ENCODE measurements at places on chromosomes 11 and 22. TPM values are rescaled to one million over a fixed set of nuclear protein-coding genes. Genes with fewer than 3 reads are reported as not detected.

DNA sequence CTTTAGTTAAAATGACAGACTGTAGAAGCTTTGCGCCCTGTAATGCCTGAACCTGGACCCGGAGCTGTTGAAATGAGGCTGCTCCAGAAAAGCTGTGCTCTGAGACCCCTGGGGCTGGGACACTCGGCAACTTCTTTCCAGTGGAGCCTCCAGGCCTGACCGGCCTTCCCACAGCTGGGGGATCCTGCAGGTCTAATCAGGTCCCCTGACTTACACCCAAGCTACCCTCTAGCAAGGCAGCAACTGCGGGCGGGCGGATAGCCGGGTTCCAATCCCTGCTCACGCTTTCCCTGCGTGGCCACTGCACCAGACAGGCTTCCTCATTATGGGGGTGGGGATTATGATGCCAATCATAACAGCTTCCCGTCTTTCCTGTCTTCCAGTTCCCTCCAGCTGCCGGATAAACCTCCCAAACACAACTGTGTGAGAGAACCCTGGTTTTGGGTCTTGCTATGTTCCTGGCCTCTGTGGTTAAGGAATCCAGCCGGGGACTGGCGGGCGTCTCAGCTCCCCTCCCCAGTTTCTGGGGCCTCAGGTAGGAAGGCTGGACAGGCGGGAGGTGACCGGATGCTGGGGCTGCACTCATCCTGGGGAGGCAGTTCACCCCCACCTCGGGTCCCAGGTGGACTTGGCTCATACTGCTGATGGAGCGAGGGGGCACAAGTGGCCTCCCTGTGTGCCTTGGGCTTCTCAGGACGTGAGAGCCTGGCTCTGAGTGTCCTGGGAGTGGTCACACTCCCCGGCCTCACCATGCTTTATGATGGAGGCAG lies 38.6 kb downstream of the PARVG start:
- no peak for DNase-seq
- no peak overlapping the region for H3K4me3 ChIP-seq
- no peaks in the 10 kb centered on the region for H3K27me3 ChIP-seq
- no peak overlapping the region for H3K27ac ChIP-seq

Gene GRK3
- 26.0 TPM for total RNA-seq

Gene MMP7
- total RNA-seq: 16.0 TPM

Gene PPP1CA
- 134 TPM for total RNA-seq

GRCh38 chr11:95505927-95506426 lies 275.0 kb upstream of the SESN3 start:
- no peaks in the 10 kb centered on the region for H3K36me3 ChIP-seq
- H3K27ac ChIP-seq: no peak overlapping the region
- no peaks in the 10 kb centered on the region for H3K27me3 ChIP-seq
- no peaks in the 10 kb centered on the region for H3K4me1 ChIP-seq
- no peak for DNase-seq

GRCh38 chr11:77096591-77097019 lies 6.0 kb upstream of the OMP start:
- no peaks in the 10 kb centered on the region for H3K36me3 ChIP-seq
- DNase-seq: peak; percentile 38
- no peak overlapping the region for H3K27ac ChIP-seq
- H3K27me3 ChIP-seq: no peaks in the 10 kb centered on the region
- no peak overlapping the region for H3K4me3 ChIP-seq

GRCh38 chr11:65642014-65642671 lies 4.2 kb downstream of the SIPA1 start:
- H3K27ac ChIP-seq: peak overlapping the region; percentile 85
- H3K27me3 ChIP-seq: no peaks in the 10 kb centered on the region
- peak overlapping the region; percentile 76 for H3K4me3 ChIP-seq
- DNase-seq: no peak
- H3K4me1 ChIP-seq: peaks cover 34% of the 10 kb centered on the region

- no peak overlapping the region for H3K27ac ChIP-seq
- H3K27me3 ChIP-seq: no peaks in the 10 kb centered on the region
- H3K4me1 ChIP-seq: peaks cover 5% of the 10 kb centered on the region
Measured at GRCh38 chr11:69501891-69502860, 20.7 kb downstream of the LINC01488 start.

Gene MRPL17
- 35.1 TPM for total RNA-seq

DNA sequence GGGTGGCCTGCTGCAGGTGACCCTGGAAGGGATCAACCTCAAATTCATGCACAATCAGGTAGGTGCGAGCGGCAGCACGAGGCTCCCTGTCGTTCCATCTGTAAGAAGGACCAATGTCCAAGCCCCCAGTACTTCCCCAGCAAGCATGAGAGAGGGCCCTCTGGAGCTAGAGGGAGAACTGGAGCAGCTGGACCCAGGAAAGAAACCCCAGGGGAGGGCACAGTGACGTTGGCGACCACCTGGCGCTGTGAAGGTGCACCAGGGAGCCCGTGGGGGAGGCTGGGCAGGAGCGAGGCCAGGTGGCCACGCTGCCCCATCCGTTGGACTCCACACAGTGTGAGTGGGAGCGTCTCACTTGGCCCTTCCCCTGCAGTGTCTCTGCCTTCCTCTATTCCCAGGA lies 28.0 kb downstream of the MYBPC3 start:
- no peaks in the 10 kb centered on the region for H3K4me1 ChIP-seq
- H3K4me3 ChIP-seq: no peak overlapping the region
- peaks cover 38% of the 10 kb centered on the region for H3K36me3 ChIP-seq
- H3K27me3 ChIP-seq: no peaks in the 10 kb centered on the region

DNA sequence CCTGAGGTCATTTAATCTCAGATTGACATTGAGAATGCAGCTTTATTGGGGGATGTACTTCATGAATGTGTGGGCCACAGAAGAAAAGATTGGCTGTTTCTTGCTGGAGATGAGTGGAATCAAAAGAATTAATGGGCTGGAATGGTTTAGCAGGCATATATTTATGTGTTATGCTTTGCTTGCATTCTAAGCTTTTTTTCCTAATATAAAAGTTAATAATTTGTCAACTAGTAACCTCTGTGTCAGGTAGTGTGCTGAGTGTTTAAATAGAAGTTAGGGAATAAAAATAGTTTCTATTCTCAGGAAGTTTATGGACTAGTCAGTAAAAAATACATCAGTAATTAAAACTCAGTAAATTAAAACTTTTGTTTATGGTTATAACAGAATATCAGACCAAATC lies 67.4 kb upstream of the PRODH start:
- no peak overlapping the region for H3K27ac ChIP-seq
- H3K36me3 ChIP-seq: no peaks in the 10 kb centered on the region
- no peaks in the 10 kb centered on the region for H3K4me1 ChIP-seq
- no peak overlapping the region for H3K4me3 ChIP-seq
- H3K27me3 ChIP-seq: peaks cover 11% of the 10 kb centered on the region
- DNase-seq: no peak
